ENCODE measurements at places on chromosomes 16 and 17. TPM values are rescaled to one million over a fixed set of nuclear protein-coding genes. Genes with fewer than 3 reads are reported as not detected.

Gene CD300E
- total RNA-seq = 1.0 TPM

Gene DRC7
- not detected for total RNA-seq

DNA sequence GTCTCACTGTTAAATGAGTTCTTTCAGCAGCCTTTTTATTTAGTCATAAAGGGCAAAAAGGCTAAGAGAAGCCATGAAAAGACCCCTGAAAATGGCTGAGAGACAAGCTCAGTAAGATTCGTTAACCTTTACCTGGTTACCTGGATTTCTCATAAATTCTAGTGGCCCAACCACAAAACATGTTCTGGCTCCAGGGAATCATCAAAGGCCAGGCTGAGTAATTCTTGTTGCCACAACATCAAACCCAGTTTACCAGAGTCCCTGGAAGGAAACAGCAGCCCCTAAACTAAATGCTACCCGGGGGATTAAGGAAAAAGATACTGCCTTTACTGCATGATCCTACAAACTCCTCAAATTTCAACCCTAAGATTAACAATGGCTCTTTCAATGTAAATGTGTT is 15.8 kb downstream of the CYTH1 start:
- no peak for DNase-seq
- peaks cover 34% of the 10 kb centered on the region for H3K4me1 ChIP-seq
- no peaks in the 10 kb centered on the region for H3K36me3 ChIP-seq
- H3K4me3 ChIP-seq = no peak overlapping the region
- H3K27ac ChIP-seq = no peak overlapping the region
- H3K27me3 ChIP-seq = no peaks in the 10 kb centered on the region

DNA sequence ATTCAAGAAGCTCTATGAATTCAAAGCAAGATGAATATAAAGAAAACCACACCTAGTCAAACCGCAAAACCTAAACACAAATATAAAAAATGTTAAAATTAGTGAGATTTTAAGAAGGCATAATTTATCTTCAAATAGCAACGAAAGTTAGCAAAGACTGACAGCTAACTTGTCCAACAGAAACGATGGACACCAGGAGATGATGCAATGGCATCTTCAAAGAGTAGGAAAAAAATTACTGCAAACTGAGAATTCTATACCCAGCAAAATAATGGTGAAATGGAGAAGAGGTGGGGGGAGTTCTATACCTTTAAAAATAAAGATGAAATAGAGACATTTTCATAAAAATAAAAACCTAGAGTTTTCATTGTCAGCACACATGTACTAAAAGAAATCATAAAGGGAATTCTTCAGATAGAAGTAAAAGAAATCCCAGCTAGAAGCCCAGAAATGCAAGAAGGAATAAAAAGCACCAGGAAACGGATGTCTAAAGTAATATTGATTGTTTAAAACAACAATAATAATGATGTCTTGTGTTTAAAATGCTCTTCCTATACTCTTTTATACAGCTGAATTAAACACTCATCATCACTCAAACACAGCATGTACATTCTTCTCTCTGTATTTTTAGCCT is 24.6 kb upstream of the TANC2 start:
- no peak overlapping the region for H3K27ac ChIP-seq
- no peaks in the 10 kb centered on the region for H3K4me1 ChIP-seq
- H3K36me3 ChIP-seq = no peaks in the 10 kb centered on the region
- H3K4me3 ChIP-seq = no peak overlapping the region
- no peak for DNase-seq
- no peaks in the 10 kb centered on the region for H3K27me3 ChIP-seq

- no peaks in the 10 kb centered on the region for H3K36me3 ChIP-seq
- H3K4me1 ChIP-seq = peaks cover 85% of the 10 kb centered on the region
- H3K4me3 ChIP-seq = no peak overlapping the region
- H3K27me3 ChIP-seq = no peaks in the 10 kb centered on the region
- DNase-seq = no peak
These were observed 106.8 kb downstream of the ZNF778 start for GRCh38 chr16:89324056-89325010.

Data from right atrium auricular region (tissue), 2 donors.